ENCODE measurements at places on chromosomes 16 and 17. TPM values are rescaled to one million over a fixed set of nuclear protein-coding genes. Genes with fewer than 3 reads are reported as not detected.

DNA sequence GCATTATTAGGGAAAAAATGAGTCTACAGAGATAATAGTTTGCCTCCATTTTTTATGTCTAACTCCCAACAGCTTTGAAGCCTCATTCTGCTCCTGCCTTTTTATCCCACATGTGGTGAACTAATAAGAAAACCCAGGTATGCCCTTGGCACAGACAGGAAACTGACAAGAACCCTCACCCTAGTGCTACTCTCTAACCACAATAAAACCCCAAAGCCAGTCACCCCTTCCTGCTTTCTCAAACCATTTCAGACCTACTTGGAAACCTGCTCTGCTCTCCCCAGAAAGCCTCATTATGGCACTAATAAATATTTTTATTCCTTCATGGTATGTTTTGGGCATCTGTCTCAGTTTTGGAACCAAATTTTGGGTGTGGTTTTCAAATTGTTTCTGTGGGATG is 3.9 kb upstream of the MARVELD3 start:
- peaks cover 2% of the 10 kb centered on the region for H3K27me3 ChIP-seq
- no peak overlapping the region for H3K4me3 ChIP-seq
- no peak overlapping the region for H3K27ac ChIP-seq
- no peaks in the 10 kb centered on the region for H3K36me3 ChIP-seq

DNA sequence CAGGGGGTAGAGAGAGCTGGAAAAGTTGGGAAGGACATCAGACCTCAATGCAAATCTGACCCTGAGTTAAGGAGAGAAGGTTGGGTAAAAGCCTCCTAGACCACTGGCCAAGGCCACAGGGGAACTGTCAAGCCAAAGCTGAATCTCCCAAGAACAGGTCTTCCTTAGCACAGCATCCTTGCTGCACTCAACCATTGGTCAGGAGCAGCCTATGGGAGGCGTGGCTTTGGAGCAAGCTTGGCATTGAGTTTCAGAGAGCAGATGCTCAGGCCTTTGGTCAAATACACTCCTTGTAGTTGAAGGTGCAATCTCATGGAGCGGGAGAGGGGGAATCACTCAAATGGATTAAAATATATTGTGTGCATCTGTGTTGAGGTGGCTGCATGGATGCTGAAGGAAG is 21.8 kb downstream of the SOX9 start:
- peaks cover under 1% of the 10 kb centered on the region for H3K4me1 ChIP-seq
- no peak for DNase-seq
- peaks cover 4% of the 10 kb centered on the region for H3K36me3 ChIP-seq
- H3K27ac ChIP-seq = no peak overlapping the region
- no peaks in the 10 kb centered on the region for H3K27me3 ChIP-seq

- DNase-seq = no peak
- H3K4me1 ChIP-seq = no peaks in the 10 kb centered on the region
- peaks cover 11% of the 10 kb centered on the region for H3K27me3 ChIP-seq
- H3K36me3 ChIP-seq = peaks cover 5% of the 10 kb centered on the region
Observed at GRCh38 chr17:76088041-76088867, 9.3 kb downstream of the ZACN start.

DNA sequence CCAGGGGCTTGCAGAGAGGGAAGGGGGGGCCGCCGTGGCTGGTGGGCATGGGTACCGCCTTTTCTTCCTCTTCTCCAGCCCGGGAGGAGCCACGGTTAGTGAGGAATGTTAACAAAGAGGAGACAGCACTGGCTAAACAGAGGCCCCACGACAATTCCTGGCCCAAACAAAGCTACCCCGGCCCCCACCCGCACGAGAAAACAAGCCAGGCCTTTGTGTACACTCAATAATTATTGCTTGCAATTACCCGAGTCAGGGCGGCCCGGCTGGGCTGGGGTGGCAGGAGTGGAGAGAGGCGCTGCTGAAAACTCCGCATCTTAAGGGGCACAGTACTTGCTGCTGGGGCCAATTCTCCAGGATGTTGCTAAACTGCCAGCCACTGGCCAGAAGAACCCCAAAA is 56.4 kb downstream of the IRX5 start:
- no peaks in the 10 kb centered on the region for H3K36me3 ChIP-seq
- H3K27ac ChIP-seq = no peak overlapping the region
- H3K27me3 ChIP-seq = peaks cover 3% of the 10 kb centered on the region
- H3K4me3 ChIP-seq = no peak overlapping the region

- DNase-seq = peak; percentile 79
- no peak overlapping the region for H3K27ac ChIP-seq
- no peak overlapping the region for H3K4me3 ChIP-seq
- peaks cover 2% of the 10 kb centered on the region for H3K27me3 ChIP-seq
Observed at GRCh38 chr17:42116705-42117396, 4.3 kb downstream of the KAT2A start.

GRCh38 chr17:5179003-5179402 is 12.7 kb downstream of the ZNF594 start:
- H3K27me3 ChIP-seq = peaks cover 19% of the 10 kb centered on the region
- H3K36me3 ChIP-seq = peaks cover 57% of the 10 kb centered on the region
- H3K27ac ChIP-seq = no peak overlapping the region
- no peak overlapping the region for H3K4me3 ChIP-seq
- no peaks in the 10 kb centered on the region for H3K4me1 ChIP-seq
- DNase-seq = no peak

DNA sequence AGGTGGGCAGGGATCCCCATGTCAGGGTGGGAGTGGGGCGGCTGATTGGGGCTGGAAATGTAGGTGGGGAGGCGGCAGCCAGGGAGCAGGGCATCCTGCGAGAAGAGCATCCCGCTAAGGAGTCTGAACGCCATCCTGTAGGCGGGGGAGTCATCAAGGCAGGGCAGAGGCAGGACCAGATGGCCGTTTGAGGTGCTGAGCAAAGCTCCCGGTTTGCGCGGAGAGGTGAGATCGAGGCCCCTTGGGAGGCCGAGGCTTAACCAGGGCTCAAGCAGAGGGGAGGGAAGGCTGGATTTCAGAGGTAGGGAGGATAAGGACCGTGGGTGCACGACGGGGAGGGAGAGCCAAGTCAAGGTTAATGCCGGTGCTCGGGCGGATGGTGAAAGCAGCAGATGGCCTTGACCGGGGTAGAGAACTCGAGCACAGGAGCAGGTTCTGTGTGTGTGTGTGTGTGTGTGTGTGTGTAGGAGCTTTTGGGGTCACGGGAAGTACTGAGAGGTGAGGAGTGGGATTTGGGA is 472 bp upstream of the NME2 start:
- peaks cover 9% of the 10 kb centered on the region for H3K27me3 ChIP-seq
- no peaks in the 10 kb centered on the region for H3K36me3 ChIP-seq
- DNase-seq = peak; percentile 45
- H3K4me1 ChIP-seq = peaks cover 16% of the 10 kb centered on the region
- H3K4me3 ChIP-seq = peak overlapping the region; percentile 98

DNA sequence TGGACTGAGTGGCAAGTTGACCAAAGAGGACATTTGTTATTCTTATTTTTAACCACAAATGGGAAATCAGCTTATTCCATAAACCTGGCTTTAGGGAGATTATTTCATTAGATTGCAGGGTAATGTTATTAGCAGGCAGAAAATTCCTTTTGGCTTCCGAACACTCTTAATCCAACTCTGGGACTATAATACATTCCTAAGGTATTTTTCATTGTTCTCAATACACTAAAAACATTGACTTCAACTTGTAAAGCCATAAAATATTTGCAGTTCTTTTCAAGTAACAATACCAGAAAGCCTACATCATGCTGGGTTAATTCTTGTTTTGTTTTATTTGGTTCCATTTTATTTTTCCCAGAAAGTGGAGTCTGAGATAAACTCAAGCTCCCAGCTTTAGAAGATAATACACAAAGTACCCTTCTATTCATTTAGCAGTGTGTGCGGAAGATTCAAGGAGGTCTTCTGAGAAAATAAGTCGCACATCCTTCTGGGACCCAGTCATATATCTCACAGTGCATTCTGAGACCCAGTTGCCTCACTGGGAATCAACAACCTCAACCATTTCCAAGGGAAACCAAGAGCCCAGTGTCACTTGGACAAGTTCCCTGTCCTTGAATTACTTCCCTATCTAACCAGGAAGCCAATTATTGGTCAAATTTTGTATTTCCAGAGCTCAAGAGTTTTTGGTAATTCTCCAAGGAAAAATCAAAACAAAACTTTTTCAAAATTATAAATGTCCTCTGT is 389.6 kb upstream of the DYNLRB2 start:
- DNase-seq = no peak
- H3K4me3 ChIP-seq = no peak overlapping the region
- H3K4me1 ChIP-seq = peaks cover 2% of the 10 kb centered on the region
- H3K36me3 ChIP-seq = no peaks in the 10 kb centered on the region

- H3K27ac ChIP-seq = no peak overlapping the region
- no peaks in the 10 kb centered on the region for H3K4me1 ChIP-seq
- no peak overlapping the region for H3K4me3 ChIP-seq
- H3K27me3 ChIP-seq = peaks cover 4% of the 10 kb centered on the region
- DNase-seq = no peak
Observed at GRCh38 chr17:41176744-41177387, 1.2 kb downstream of the KRTAP4-2 start.

GRCh38 chr16:50967827-50968612 is 183.1 kb downstream of the SALL1 start:
- peaks cover 2% of the 10 kb centered on the region for H3K27me3 ChIP-seq
- no peaks in the 10 kb centered on the region for H3K4me1 ChIP-seq
- no peak for DNase-seq
- no peak overlapping the region for H3K4me3 ChIP-seq

DNA sequence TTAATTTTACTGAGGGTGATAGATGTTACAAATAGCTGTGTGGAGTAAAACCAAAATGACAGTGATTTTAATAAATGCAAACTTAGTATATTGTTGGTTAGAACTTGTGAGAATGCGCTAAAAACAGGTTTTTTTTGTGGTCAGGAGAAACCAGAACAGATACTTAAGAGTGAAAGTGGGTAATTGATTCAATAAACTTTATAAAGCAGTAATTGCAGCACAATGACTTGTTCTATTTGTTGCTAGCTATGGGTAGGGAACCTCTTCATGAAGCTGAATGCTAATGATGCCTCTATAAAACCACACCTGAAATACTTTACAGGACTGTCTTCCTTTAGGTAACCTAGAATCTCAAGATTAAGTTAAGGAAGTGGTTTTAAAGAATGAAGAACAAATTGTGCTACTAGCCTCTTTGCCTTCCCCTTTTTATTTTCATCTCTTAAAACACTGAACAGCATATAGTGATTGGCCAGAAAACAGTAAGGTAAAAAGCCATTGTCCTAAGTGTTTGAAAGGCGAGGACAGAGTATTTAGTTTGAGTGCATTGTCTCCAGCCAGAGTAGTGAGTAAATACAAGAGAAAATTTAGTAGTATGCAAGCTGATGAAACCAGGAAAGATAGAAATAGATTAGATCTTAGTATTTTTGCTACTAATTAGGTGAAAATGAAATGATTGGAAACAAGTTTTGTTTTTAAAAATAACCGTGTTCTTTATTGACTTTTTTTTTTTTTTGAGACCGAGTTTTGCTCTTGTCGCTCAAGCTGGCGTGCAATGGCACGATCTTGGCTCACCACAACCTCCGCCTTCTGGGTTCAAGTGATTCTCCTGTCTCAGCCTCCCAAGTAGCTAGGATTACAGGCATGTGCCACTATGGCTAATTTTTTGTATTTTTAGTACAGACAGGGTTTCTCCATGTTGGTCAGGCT is 6.0 kb downstream of the GGNBP2 start:
- H3K27me3 ChIP-seq = peaks cover 6% of the 10 kb centered on the region
- H3K4me3 ChIP-seq = no peak overlapping the region
- peaks cover 6% of the 10 kb centered on the region for H3K4me1 ChIP-seq
- no peak overlapping the region for H3K27ac ChIP-seq

- H3K4me3 ChIP-seq = peak overlapping the region; percentile 95
- H3K36me3 ChIP-seq = peaks cover 5% of the 10 kb centered on the region
- H3K27ac ChIP-seq = peak overlapping the region; percentile 89
- H3K4me1 ChIP-seq = peaks cover 18% of the 10 kb centered on the region
Observed at GRCh38 chr16:67173808-67174705, 3.7 kb downstream of the NOL3 start.

DNA sequence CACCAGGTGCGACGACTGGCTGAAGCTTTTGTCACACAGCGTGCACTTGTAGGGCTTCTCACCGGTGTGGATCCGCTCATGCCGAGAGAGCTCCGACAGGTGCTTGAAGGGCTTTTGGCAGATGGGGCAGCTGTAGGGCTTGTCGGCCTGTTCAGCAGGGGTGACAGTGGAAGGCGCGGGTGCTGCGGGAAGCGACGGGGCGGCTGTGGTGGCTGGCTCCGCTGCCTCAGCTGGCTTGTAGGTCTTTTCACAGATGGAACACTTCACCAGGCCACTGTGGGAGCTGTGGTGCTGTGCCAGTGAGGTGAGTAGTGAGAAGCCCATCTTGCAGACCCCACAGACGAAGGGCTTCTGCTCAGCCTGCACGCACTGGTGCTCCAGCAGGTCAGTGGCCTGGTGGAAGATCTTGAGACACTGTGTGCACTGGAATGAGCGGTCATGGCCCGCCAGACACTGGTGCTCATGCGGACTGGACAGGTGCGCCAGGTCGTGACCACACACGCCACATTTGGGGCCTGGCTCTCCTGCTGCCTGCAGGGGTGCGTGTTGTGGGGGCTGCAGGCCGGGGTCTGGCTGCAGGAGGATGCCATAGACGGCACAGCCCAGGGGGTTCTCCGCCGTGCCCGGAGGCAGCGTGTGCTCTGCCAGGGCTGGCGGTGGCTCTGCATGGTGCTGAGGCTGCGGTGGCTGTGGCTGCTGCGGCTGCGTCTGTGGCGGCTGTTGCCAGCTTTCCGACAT is 2.8 kb downstream of the ZNF319 start:
- no peak overlapping the region for H3K4me3 ChIP-seq
- H3K27ac ChIP-seq = no peak overlapping the region
- peaks cover 12% of the 10 kb centered on the region for H3K4me1 ChIP-seq

GRCh38 chr16:30429418-30429677 is 482 bp downstream of the DCTPP1 start:
- H3K36me3 ChIP-seq = peaks cover 4% of the 10 kb centered on the region
- no peak overlapping the region for H3K4me3 ChIP-seq
- DNase-seq = no peak
- no peak overlapping the region for H3K27ac ChIP-seq

GRCh38 chr17:44581868-44582267 is 24.6 kb downstream of the FZD2 start:
- DNase-seq = no peak
- no peak overlapping the region for H3K27ac ChIP-seq

DNA sequence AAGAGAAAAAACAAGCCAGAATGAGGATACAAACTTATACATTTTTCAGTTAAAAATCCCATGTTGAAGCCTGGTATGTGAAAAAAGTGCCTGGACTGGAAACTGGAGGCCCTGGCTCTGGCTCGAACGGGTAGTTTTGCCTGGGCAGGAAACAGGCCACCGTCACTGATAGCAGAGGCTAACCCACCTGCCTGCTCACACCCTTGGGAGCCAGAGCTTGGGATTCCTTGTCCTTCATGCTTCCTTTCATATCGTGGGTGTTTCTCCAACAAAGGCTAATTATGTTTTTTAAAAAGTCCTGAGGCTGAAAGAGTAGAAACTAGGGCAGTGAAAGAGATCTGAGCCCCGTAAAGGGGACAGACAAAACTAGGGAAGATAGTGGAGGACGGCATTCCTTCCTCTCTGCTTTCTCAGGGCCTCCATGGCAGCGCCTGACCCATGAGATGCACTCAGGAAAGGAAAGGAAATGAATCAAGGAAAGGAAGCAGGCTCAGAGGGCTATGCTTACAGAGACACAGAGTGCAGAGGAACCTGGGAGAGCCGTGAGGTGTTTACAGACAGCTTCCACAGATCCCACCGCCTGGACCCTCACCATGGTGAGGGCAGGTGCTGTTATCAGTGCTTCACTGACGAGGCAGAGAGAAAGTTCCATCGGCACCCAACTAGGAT is 138.1 kb downstream of the PARN start:
- no peak overlapping the region for H3K4me3 ChIP-seq
- no peak for DNase-seq
- H3K36me3 ChIP-seq = no peaks in the 10 kb centered on the region

CPPED1 gene
- 41.3 TPM for total RNA-seq

HASPIN gene
- 2.3 TPM for total RNA-seq

PRSS36 gene
- total RNA-seq = 0.61 TPM

ABHD15 gene
- 2.5 TPM for total RNA-seq

SLFN12 gene
- not detected for total RNA-seq

WIPF2 gene
- 25.4 TPM for total RNA-seq

SGCA gene
- total RNA-seq = 1.3 TPM

SLC22A31 gene
- 3.9 TPM for total RNA-seq

Measured in glutamatergic neuron (in vitro differentiated cells).